ENCODE measurements at places on chromosomes 1 and 21.

- no peak for DNase-seq
Observed at GRCh38 chr21:42088658-42089057, 17.5 kb downstream of the UMODL1 start.

GRCh38 chr1:168291222-168291837 is 10.7 kb downstream of the TBX19 start:
- no peak for DNase-seq

- DNase-seq = no peak
Observed at GRCh38 chr1:157154940-157155514, 16.8 kb upstream of the ETV3 start.

DNA sequence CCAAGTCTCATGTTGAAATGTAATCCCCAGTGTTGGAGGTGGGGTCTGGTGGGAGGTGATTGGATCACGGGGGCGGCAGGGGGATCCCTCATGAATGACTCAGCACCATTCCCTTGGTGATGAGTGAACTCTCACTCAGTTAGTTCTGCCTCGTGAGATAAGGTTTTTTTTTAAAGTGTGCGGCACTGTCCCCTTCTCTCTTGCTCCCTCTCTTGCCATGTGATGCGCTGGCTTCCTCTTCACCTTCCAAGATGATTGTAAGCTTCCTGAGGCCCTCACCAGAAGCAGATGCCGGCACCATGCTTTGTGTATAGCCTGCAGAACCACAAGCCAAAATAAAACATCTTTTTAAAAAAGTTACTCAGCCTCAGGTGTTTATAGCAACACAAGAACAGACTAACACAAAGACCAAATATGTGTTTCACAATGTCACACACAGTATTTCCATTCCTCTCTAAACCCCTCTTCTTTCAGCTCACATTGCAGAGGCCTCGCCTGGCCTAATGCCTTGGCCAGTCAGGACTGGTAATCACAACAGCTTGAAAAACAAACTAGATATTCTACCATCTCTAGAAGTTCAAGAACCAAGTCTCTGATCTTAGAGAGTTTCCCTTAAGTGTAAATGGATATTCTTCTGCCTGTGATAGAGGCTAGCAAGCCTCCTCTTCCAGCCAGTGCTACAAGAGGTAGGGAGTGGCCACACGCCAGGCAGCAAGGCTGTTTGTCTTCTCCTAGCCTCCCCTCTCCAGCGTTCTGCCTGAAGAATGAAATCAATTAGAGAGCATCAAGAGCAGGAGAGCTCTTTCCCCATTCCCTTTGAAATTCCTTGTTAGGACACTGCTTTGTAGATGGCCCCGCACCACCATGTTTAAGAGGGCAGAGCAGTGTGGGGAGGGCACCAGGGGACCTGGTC is 19.6 kb upstream of the RAP1A start:
- DNase-seq = no peak

- DNase-seq = no peak
Observed at GRCh38 chr21:45954261-45954660, 27.3 kb upstream of the COL6A1 start.

DNA sequence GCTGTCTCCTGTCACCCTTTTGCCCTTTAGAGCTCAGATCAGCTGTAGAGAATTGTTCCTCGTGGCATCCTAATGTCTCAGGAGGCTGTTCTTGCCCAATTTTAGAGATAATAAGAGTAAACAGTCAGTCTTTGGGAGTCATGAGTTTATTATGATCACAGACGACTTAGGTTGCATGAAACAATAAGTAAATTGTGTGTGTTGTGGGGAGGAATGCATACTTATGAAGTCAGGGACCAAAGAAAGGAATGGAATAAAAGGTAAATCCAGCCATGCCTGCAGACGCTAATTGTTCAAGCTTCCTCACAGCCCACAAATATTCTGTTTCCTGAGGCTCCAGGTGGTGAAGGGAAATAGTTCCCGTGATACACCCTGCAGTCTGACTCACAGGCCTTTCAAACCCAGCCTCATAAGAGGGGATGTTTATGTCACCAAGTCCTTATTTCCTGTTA is 897 bp downstream of the EPHX4 start:
- no peak for DNase-seq

- DNase-seq = no peak
Observed at GRCh38 chr1:209510063-209510462, 73.5 kb upstream of the CAMK1G start.

- DNase-seq = no peak
Observed at GRCh38 chr1:165452336-165453130, 7.6 kb upstream of the RXRG start.

GRCh38 chr1:43834280-43835081 is 99.1 kb upstream of the ARTN start:
- no peak for DNase-seq

DNA sequence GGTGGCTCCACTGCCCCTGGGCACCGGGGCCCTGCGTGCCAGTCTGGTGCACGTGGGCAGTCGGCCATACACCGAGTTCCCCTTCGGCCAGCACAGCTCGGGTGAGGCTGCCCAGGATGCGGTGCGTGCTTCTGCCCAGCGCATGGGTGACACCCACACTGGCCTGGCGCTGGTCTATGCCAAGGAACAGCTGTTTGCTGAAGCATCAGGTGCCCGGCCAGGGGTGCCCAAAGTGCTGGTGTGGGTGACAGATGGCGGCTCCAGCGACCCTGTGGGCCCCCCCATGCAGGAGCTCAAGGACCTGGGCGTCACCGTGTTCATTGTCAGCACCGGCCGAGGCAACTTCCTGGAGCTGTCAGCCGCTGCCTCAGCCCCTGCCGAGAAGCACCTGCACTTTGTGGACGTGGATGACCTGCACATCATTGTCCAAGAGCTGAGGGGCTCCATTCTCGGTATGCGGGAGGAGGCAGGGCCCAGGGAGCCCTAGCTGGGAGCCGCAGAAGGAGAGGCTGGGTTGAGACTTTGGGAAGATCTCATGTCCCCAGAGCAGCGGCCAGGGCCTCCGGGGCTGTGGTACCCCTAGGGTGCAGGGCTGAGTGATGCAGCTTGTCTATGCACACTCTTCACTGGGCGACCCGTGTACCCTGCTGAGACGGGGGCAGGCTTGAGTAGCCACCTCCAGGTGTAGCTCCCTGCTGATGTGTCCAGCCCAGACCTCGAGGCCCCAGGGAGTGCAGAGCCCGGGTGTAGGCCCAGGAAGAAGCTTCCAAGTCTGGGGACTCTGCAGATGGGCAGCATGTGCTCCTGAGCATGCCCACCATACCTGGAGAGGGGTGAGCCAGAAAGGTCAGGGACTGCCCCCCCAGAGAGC is 1.8 kb downstream of the VWA1 start:
- DNase-seq = no peak

- DNase-seq = no peak
Observed at GRCh38 chr1:1165485-1165884, 8.2 kb upstream of the TTLL10 start.

DNA sequence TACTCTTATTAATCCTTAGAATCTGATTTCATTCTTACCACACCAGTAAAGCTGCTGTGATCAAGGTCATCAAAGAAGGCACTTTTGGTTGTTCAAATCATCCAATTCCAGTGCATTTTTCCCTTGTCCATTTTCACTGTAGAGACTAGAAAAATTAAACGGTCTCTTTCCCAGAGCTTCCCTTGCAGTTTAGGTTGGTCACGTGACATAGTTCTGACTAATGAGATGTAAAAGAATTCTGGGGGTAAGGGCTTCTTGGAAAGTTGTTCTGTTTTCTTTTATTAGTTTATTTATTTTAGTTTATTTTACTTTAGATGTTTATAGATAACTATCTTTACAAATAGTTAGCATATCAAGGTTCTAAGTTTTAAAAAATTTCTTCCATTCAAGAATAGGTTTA is 34.3 kb upstream of the SYCP1 start:
- no peak for DNase-seq

DNA sequence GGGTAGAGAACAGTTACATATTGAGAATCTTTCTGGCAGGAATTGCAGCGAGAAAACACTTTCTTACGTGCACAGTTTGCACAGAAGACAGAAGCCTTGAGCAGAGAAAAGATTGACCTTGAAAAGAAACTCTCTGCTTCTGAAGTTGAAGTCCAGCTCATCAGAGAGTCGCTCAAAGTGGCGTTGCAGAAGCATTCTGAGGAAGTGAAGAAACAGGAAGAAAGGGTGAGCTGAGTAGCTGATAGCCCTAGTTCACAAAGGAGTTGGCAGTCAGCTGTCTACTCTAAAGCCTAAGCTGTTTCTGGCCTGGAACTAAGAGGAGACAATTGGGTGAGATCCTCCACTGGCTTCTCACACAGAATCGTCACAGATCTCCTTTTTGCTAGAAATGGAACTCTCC is 20.3 kb upstream of the SH3BGRL3 start:
- no peak for DNase-seq
